Activated T-helper 2 cell treated with anti-CD3 and anti-CD28 coated beads, Interferon-gamma antibody, Interleukin-2, Interleukin-4, amounts not matched to agents 10 μg/mL and 5 μg/mL and 100 μg/mL, durations not matched to agents 14 hours and 24 hours and 36 hours (primary cell): ENCODE measurements at places on chromosomes 2 and 18.
A peak's percentile ranks its signal among the peaks of the same experiment; 100 is the strongest.

- H3K4me3 ChIP-seq = no peak overlapping the region
- H3K27ac ChIP-seq = no peak overlapping the region
- no peaks in the 10 kb centered on the region for H3K36me3 ChIP-seq
- no peaks in the 10 kb centered on the region for H3K27me3 ChIP-seq
These were observed 729.6 kb upstream of the ZNF804A start for GRCh38 chr2:183868707-183869106.

DNA sequence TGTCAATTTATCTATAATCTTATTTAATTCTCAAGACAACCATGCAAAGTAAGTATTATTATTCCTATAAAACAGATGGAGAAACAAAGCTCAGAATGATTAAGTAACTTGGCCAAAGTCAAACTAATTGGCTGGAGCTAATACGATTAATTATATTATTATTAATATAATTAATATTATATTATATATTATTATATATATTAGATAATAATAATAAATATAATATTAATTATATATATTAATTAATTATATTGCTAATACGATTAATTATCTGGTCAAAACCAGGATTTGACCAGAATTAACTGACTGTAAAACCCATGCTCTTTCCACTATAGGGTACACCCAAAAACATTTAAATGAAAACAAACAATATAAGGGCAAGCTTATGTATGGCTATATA lies 52.4 kb downstream of the FARSB start:
- H3K27me3 ChIP-seq = no peaks in the 10 kb centered on the region
- peaks cover 2% of the 10 kb centered on the region for H3K4me1 ChIP-seq
- no peak overlapping the region for H3K27ac ChIP-seq
- H3K4me3 ChIP-seq = no peak overlapping the region

- H3K36me3 ChIP-seq = no peaks in the 10 kb centered on the region
- DNase-seq = no peak
- no peak overlapping the region for H3K27ac ChIP-seq
- H3K4me1 ChIP-seq = no peaks in the 10 kb centered on the region
- H3K4me3 ChIP-seq = no peak overlapping the region
These were observed 25.1 kb downstream of the PARD3B start for GRCh38 chr2:204570421-204570820.

DNA sequence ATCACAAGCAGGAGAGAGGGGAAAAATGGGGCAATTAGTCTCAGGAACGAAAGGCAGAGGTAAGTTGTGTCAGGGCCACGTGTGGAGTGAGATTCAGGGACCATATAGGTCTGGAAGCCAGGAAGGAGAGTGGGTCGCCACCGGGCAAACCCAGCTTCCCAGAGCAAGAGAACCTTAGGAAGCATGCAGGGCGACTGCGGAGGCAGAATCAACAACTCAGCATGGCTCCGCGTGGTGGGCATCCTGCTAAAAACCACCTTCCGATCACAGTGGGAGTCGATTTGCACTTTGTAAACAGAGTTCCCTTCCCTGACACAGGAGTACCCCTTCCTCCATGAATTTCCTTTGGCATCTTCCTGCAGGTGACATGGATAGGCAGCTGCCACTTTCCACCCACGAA lies 114.6 kb downstream of the TTC32 start:
- H3K4me1 ChIP-seq = no peaks in the 10 kb centered on the region
- H3K27ac ChIP-seq = no peak overlapping the region
- DNase-seq = no peak
- no peaks in the 10 kb centered on the region for H3K36me3 ChIP-seq

GRCh38 chr2:31317396-31317795 lies 83.4 kb downstream of the EHD3 start:
- DNase-seq = no peak
- no peak overlapping the region for H3K27ac ChIP-seq
- no peaks in the 10 kb centered on the region for H3K36me3 ChIP-seq
- H3K27me3 ChIP-seq = peaks cover 5% of the 10 kb centered on the region

GRCh38 chr2:36397728-36398413 lies 42.3 kb downstream of the CRIM1 start:
- H3K27ac ChIP-seq = no peak overlapping the region
- no peaks in the 10 kb centered on the region for H3K36me3 ChIP-seq

DNA sequence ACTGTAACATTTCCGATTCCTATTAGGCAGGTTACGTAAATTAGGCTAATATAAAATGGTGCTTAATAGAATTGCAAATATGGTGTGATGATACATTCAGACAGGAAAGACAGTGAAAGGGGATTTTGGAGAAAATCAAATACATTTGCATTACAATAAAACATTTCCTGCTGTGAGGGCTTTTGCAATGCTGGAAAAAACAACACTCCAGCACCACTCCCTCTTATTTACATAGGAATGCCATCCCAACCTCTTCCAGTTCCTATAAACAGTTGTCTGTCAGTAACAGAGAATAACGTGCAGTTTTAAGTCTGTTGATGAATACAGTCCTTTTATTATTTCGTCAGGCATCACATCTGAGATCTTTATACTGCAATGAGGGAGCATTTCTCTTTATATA lies 298.8 kb upstream of the FANCL start:
- no peak for DNase-seq
- H3K36me3 ChIP-seq = no peaks in the 10 kb centered on the region
- no peaks in the 10 kb centered on the region for H3K4me1 ChIP-seq
- H3K27me3 ChIP-seq = no peaks in the 10 kb centered on the region

DNA sequence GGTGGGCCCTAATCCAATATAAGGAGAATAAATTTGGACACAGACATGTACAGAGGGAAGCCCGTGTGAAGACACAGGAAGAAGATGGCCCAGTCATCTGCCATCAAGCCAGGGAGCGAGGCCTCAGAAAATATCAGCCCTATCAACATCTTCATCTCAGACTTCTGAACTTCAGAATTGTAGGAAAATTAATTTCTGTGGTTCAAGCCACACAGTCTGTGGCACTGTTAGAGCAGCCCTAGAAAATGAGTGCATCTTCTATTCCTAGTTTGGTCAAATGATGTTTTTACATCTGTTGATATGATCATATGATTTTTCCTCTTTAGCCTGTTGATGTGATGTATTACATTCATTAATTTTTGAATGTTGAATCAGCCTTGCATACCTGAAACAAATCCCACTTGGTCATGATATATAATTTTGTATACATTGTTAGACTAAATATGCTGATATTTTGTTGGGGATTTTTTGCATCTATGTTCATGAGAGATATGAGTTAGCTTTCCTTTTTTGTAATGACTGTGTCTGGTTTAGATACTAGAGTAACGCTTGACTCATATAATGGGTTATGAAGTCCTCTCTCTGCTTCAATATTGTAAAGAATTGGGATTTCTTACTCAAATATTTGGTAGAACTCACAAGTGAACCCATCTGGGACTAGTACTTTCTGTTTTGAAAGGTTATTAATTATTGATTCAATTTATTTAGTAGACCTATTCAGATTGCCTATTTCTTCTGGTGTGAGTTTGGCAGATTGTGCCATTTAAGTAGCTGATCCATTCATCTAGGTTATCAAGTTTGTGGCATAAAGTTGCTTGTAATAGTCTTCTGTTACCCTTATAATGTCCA lies 451.4 kb downstream of the EIPR1 start:
- H3K27ac ChIP-seq = peak overlapping the region; percentile 64
- H3K27me3 ChIP-seq = no peaks in the 10 kb centered on the region
- H3K36me3 ChIP-seq = no peaks in the 10 kb centered on the region

- no peak for DNase-seq
- no peaks in the 10 kb centered on the region for H3K36me3 ChIP-seq
- no peak overlapping the region for H3K27ac ChIP-seq
- no peak overlapping the region for H3K4me3 ChIP-seq
These were observed 360.2 kb downstream of the ALK start for GRCh38 chr2:29561181-29561580.

- no peak overlapping the region for H3K27ac ChIP-seq
- H3K27me3 ChIP-seq = no peaks in the 10 kb centered on the region
- peaks cover 9% of the 10 kb centered on the region for H3K4me1 ChIP-seq
- no peak overlapping the region for H3K4me3 ChIP-seq
These were observed 14.5 kb upstream of the ERMN start for GRCh38 chr2:157339965-157340655.

DNA sequence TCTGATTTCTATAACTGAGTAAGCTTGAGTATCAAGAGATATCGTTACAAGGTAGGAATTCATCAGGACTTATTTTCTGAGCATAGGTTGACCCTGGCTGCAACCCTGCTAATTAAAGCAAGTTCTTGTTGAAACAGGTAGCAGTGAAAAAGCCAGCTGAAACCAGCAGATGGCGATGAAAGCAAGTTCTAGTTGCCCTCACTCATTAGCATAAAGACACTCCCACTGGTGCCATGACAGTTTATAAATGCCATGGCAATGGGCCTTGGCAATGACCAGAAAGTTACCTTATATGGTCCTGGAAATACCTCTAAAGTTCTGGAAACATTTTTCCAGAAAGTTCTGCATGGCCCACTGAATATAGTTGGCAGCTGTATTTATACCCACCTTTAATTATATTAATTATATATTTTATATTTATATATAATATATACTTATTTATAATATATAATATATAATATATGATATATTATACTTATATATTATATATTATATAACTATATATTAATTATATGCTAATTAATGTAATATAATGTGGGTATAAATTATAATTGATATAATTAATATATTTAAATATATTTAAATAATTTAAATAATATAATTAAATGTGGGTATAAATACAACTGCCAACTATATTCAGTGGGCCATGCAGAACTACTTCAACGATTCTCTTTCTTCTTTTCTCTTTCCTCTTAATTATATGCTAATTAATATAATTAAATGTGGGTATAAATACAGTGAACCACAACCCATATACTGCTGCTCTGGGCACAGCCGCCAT lies 188.0 kb downstream of the CDH7 start:
- DNase-seq = no peak
- H3K27ac ChIP-seq = no peak overlapping the region
- H3K4me1 ChIP-seq = no peaks in the 10 kb centered on the region
- no peaks in the 10 kb centered on the region for H3K36me3 ChIP-seq
- no peak overlapping the region for H3K4me3 ChIP-seq

- H3K4me3 ChIP-seq = no peak overlapping the region
- no peaks in the 10 kb centered on the region for H3K27me3 ChIP-seq
- no peaks in the 10 kb centered on the region for H3K4me1 ChIP-seq
- H3K36me3 ChIP-seq = no peaks in the 10 kb centered on the region
These were observed 238.3 kb downstream of the TDRD15 start for GRCh38 chr2:21361957-21362486.

- DNase-seq = no peak
- peaks cover 57% of the 10 kb centered on the region for H3K27me3 ChIP-seq
- H3K36me3 ChIP-seq = no peaks in the 10 kb centered on the region
These were observed 233.1 kb downstream of the HAUS1 start for GRCh38 chr18:46337271-46337670.

DNA sequence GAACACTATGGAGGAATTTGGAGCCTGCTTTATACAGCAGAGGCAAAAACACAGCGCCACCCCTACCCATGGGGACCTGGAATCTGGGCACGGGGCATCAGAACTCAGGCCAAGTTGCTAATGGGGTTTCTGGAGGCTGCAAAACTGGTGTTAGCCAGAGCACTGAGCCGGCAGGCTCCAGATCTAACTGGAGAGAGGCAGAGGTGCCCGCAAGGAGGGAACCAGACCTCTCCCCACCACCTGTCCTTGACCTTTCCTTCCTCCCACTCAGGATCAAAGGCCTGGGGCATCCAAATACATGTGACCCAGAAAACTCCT lies 126.6 kb downstream of the TNS1 start:
- H3K4me1 ChIP-seq = no peaks in the 10 kb centered on the region
- no peaks in the 10 kb centered on the region for H3K36me3 ChIP-seq
- H3K4me3 ChIP-seq = no peak overlapping the region
- no peaks in the 10 kb centered on the region for H3K27me3 ChIP-seq

- H3K4me3 ChIP-seq = no peak overlapping the region
- H3K27me3 ChIP-seq = no peaks in the 10 kb centered on the region
- H3K4me1 ChIP-seq = peaks cover 39% of the 10 kb centered on the region
- H3K27ac ChIP-seq = peak overlapping the region; percentile 62
- DNase-seq = no peak
- peaks cover 25% of the 10 kb centered on the region for H3K36me3 ChIP-seq
These were observed 11.5 kb downstream of the TRIP12 start for GRCh38 chr2:229910147-229910831.

GRCh38 chr18:44636241-44636640 lies 44.4 kb upstream of the SETBP1 start:
- H3K36me3 ChIP-seq = no peaks in the 10 kb centered on the region
- DNase-seq = no peak

DNA sequence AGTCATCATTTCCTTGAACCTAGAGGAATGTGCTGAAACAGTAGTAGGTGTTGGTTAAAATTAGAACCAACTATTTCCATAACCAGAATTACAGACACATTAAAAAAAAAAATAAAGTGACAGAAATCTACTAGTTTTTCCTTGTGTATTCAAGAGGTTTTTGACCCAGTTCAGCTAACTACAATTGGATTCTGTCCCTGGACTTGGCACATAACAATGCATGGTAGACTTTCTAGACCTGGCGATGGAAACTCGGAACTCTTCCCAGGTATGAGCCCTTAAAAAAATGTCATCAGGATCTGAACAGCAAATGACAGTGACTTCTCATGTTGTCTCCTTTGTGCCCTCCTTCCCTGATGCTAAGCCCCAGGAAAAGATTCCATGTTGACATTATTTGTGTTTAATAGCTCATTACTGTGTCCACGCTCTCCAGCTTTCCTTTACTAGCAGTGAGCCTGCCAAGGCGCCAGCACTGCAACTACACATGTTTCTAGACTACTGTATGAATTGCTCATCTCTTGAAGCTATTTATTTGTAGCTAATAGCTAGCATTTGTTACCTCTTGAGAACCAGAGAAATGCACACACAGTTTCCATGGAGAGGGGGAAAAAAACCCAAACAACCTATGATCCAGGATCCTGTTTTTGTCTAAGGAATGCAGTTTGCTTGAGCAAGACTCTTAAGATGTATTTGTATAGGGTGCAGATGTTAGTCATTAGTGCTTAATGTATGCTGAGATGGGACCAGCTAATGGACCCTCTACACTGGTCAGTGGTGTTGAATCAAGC lies 148.5 kb downstream of the FMNL2 start:
- no peak overlapping the region for H3K4me3 ChIP-seq
- no peak overlapping the region for H3K27ac ChIP-seq
- DNase-seq = no peak
- no peaks in the 10 kb centered on the region for H3K4me1 ChIP-seq

DNA sequence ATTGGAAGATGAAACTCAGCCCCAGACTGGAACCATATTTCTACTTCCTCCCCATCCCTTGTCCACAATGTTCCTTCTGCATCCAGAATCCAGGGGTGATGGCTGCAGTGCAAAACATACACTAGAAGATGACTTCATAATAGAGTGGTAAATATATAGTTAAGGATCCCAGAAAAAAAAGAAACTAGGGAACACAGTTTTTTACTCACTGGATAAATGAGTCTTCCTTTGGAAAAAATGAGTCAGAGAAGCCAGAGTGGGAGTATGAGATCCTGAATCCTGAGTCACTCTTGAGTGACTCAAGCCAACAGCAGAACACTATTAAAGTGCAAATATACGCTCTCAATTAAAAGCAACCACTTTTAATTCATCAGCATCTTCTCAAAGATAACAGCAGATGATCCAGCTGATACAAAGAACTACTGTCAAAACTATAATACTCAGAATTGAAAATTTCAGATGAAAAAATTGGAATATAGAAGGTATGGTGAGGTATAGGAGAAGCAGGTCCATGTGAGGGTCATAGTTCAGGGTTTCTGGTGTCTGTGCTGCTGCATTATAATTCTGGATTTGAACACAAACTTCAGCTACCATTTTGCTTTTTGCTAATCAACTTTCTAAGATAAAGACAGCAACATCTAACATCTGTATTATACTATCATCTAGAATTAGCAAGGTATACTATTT lies 987.2 kb upstream of the CDH2 start:
- DNase-seq = no peak
- no peaks in the 10 kb centered on the region for H3K4me1 ChIP-seq
- no peaks in the 10 kb centered on the region for H3K36me3 ChIP-seq
- no peaks in the 10 kb centered on the region for H3K27me3 ChIP-seq
- no peak overlapping the region for H3K4me3 ChIP-seq

- H3K36me3 ChIP-seq = peaks cover 14% of the 10 kb centered on the region
- H3K27ac ChIP-seq = no peak overlapping the region
- no peak overlapping the region for H3K4me3 ChIP-seq
These were observed 288.2 kb downstream of the IKZF2 start for GRCh38 chr2:212863185-212863588.
